ENCODE measurements at places on chromosomes 3 and 15.

GRCh38 chr3:154142608-154143007 lies 21.4 kb downstream of the ARHGEF26 start:
- DNase-seq: peak; percentile 20

- no peak for DNase-seq
Measured at GRCh38 chr15:67836134-67836455, 3.8 kb downstream of the RNU6-1 start.

DNA sequence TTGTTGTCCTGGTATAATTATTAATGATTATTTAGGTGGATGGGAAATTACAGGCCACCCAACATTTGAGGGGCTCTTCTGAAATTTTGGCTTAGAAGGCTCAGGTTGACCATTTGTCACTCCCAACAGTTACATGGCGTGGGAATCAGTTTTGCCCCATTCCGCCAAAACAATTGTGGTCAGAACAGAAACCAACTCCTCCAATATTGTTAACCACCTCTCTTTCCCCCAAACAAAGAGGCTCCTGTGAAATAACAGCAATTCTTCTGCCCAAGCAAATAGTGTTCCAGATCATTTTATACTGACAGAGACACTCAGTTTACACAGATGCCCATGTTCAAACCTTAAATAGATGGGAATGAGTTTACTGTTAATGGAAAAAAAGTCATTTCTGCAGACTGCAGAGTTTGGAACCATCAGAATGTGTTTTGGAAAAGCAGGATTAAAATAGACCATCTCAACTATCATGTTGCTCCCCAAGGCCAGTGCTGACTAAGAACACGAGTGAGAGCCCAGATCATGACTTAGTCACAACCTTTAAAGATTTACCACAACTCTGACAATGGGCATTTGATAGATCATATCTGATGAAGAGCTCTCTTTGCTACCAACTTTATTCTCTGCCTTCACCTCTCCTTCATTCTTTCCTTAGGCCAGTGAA lies 102.1 kb downstream of the DUT start:
- no peak for DNase-seq

GRCh38 chr15:89307791-89308190 lies 26.8 kb downstream of the POLG start:
- DNase-seq: peak; percentile 63

DNA sequence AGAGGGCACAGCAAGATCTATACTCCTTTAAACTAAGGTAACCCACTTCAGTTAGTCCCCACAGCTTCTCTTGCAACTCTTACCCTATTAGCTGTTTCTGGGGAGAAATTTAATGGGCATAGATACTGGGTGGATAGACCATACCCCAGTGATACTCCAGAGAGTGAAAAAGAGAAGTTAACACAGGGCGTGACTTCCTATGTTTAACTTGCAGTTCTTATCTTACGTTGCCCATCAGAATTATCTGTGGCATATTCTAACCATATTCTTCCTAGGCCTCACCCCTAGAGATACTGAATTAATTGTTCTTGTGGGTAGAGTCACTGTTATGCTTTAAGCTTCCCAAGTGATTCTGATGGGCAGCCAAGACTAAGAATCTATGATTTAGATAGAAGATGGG lies 485.4 kb upstream of the TPRG1 start:
- no peak for DNase-seq

DNA sequence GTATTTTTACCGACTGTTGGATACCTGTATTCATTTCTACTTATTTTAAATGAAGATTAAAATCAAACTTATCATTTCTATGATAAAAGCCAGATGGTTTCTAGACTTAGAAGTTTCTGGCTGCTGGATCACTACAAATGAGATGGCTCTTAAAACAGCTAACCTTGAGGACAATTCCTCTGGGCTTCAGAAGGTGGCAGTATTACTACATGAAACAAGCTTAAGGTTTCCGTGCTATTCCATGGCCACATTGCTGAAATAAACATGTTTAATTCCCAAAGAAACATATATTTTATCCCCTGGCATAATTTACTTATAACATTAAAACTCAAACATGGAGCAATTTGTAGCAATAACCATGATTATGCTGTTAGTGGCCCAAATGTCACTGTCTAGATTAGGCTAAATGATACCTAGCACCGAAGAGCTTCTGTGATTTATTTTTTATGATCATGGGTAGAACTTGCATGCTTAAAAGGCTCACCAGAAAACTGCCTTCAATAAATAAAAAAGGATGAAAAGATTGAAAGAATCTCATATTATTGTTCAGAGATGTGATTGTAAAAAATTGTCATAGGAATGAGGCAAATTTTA lies 204.0 kb upstream of the NANOGP8 start:
- peak; percentile 54 for DNase-seq

- DNase-seq: no peak
Measured at GRCh38 chr3:189529468-189529867, 101.7 kb upstream of the TP63 start.
